Immature natural killer cell (primary cell): ENCODE measurements at places on chromosomes 5 and 9.

- DNase-seq = peak; percentile 12
These were observed 87.3 kb upstream of the GNAQ start for GRCh38 chr9:78118742-78119473.

DNA sequence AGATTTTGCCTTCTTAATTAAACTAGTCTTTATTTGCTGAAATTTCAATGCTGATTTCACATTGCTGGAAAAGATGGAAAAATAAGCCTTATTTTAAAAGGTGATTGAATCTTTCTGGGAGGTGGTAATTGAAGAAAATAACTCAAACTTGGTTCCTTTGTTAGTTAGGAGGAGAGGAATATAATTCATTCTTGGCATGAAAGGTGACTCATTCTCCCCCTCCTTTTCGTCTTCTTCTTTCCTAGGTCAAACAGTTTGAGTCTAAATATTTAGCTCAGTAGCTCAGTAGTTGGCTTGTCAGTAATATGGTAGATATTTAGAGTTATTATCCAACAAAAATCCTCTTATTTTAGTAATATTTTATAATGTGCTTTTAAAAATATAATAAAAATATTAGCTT lies 353.9 kb upstream of the MEF2C start:
- DNase-seq = no peak

DNA sequence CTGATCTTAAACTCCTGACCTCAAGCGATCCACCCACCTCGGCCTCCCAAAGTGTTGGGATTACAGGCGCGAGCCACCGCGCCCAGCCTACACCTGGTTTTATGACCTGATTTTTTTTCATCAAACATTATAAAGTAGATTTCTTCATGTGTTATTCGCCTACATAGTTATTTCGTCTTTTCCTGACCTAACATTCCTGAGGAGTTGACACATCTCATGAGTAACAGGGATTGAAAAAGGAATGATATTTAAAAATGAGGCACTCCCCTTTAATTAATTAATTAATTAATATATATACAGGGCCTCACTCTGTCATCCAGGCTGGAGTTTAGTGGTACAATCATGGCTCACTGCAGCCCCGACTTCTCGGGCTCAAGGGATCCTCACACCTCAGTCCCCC lies 20.2 kb upstream of the MTMR12 start:
- DNase-seq = no peak

DNA sequence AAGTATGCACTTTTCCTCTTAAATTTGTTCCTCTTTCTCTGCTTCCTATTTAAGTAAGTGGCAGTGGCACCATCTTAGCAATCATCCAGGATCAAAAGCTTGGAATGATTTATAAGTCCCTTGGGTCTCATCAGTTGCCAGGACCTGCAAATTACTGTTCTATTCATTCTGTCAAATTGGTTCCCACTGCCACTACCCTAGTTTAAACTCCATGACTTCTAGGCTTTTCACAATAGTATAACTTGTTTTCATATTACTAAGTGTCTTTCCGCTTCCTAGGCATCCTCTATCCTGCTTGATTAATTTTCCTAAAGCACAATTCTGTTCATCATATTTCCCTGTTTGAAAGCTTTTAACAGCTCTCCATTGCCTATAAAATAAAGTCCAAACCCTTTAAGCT lies 363.9 kb upstream of the MEF2C start:
- DNase-seq = no peak

DNA sequence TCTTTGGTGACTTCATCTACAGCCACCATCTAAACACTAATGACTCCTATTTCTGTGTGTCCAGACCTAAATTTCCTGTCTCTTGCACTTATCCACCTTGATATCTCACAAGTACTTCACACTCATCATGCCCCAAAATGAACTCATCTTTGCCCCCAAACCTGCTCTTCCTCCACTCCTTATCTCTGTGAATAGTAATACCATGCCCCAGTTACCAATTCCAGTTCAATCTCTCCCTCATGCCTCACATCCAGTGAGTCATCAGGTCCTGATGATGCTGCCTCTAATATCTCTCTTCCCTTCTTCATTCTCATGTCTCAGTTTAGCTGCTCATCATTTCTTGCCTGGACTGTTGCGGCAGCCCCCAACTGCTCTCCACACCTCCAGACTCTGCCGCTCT lies 14.9 kb upstream of the DNAJB5 start:
- no peak for DNase-seq

DNA sequence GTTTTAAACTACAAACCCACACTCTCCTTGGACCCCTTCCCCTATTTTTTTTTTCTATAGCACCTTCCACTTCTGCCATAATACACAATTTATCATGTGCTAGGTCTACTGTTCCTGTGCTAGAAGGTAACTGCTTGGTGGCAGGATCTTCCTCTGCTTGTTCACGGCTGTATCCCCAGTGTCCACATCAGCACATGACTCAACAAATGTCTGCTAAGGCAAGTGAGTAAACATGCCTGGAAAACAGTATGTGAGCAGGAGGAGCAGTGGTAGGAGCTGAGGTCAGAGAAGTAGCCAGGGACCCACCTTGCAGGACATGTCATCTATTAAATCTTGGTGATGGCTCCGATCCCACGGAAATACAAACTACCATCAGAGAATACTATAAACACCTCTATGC lies 79.4 kb downstream of the AUH start:
- DNase-seq = no peak

DNA sequence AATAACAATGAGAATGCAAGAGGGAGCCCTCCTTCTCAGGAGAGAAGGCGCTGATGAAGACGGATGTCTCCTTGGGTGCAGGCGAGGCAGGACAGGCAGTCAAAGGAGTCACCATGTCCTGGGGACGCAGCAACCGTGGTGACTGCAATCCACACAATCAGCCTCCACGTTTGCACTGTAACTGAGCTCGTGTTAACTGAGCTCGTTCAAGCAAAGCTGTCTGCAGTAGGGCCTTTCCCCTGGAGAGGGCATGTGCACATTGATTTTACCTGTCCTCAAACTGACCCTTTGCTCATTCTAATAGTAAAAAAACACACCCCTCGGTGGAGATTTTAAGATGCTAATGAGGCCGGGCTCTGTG lies 2.8 kb downstream of the SARDH start:
- DNase-seq = no peak

- DNase-seq = no peak
These were observed 6.5 kb downstream of the ADAMTS13 start for GRCh38 chr9:133428617-133429101.

GRCh38 chr5:75089137-75089536 lies 36.8 kb upstream of the GCNT4 start:
- no peak for DNase-seq

DNA sequence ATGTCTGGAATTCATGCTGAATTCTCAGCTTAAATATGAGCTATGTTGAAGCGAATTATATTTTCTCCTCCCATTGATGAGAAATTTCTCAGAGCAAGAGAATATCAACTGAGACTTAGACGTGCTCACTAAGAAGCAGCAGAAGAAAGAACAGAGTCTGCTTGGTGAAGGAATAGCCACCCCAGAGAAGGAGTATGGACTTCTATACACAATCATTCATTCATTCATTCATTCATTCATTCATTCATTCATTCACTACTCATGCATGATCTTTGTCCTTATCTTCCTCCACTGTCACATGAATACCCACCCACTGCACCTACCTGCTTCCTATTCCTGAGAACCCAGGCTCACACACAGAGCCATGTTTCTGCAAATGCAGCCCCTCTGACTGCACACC lies 206.6 kb downstream of the DEPDC1B start:
- DNase-seq = no peak

- no peak for DNase-seq
These were observed 55.5 kb upstream of the MEGF10 start for GRCh38 chr5:127235136-127235535.

DNA sequence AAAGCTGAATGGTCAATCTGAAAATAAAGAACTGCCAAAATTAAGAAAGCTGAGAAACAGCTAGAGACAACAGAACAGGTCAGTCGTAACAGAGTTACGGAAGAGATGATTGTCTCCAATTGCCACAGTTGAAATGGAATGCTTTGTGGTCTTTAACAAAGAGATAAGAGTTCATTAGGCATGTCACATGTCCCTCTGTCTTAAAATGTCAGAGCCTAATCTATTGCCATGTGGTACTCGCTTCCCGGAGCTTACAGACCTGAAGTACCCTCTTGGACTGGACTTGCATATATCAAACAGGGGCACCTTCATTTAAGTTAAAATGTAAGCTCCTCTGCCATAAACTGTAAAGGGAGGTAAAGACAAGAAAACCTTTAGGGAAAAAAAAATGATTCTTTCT lies 19.7 kb downstream of the TTC39B start:
- DNase-seq = no peak

DNA sequence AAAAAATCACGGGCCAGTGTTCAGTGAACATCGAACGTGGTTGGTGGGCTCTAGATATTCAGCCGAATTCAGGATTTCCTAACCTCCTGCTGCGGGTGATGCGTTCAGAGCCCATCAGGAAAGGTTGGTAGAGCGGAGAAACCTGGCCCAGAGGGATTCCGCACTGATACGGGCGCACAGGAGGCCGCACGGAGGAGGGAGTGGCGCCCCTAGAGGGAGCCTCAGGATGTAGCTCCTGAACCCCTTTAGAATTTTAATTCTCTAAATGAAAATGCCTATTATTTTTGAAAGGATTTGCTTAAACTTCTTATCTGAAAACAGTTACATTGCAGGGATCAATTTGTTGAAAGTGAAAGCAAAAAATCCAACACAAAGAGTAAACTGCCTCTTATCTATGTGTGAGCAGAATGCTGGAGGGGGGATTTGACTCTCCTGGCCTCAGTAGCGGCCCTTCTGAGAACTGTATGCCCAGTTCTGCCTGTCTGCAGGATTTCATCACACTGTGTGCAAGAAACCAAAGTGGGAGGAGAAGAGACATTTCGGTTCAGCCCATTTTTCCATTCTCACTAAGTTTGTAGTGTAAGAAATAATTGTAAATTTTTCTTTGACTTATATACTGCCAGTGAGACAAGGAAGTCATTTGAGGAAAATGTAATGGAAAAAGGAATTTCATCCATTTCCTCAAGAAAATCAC lies 75.9 kb downstream of the TENT4A start:
- DNase-seq = no peak

DNA sequence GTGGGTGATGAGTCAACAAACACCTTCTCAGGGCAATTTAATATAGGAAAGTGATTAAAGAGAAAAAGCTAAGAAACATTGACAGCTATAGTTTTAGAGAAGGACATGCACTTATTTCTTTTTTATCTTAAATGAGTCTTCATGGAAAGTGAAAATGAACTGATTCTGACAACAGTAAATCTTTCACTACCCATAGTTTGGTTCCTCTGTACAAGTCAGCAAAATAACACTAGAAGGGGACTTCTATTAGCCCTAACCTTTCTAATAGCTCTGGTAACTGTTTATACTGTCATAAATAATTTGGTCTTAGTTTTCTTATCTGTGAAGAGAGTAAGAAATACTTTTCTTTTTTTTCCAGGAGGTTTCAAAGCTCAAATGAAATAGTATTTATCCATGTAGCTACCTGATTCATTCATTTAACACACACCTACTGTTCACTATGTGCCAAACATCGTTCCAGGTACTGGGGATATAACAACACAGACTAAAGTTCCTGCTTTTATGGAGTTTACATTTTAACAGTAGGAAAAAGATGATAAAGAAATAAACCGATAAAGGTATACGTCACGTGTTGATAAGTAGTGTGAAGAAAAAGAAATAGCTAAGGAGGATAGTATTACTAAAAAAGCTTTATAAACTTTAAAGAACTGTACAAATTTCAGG lies 148.2 kb downstream of the PCSK1 start:
- no peak for DNase-seq

- DNase-seq = no peak
These were observed 18.1 kb downstream of the PITX1 start for GRCh38 chr5:135015942-135016341.

GRCh38 chr9:91211919-91212318 lies 149.8 kb downstream of the AUH start:
- DNase-seq = peak; percentile 34

DNA sequence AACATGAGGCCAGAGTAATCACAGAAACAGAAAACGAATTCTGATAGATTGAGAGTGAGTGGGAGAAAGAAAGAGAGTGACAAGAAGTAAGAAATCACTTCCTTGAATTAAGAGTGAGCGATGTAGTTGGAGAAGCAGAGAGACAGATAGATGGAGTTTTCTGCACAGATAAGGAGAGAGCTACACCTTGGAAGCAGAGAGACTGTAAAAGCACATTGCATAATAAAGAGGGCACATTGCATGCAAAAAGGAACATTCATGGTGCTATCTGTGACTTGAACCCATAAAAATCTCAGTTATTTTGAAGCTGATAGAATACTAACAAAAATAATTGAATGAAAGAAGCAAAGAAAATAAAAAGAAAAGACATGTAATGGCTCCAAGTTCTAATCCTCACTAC lies 943.8 kb downstream of the NR2F1-AS1 start:
- no peak for DNase-seq

DNA sequence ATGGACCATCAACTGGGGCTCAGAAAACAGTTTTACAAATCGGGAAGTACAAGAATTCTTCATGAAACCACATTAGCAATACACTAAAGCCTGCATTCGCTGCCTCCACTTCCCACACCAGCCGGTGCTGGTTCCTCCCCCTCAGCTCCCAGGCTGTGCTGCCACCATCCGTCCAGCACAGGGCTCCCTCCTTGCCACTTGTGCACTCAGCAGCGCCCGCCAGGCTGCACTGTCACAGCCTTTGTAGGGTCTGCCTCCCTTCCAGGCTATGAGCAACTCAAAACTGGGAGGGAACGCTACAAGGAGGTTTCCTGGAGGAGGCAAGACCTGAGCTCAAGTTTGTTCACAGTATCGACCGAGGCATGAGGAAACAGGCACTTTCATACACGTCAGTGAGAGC lies 7.7 kb downstream of the MAPK9 start:
- no peak for DNase-seq

GRCh38 chr5:76175821-76176403 lies 92.7 kb downstream of the SV2C start:
- peak; percentile 1 for DNase-seq

GRCh38 chr9:74887041-74887980 lies at the start of gene TRPM6:
TSS of gene TRPM6 (minus strand) at chr9:74887921. CDS start at chr9:74887856, 65 bp downstream.
- DNase-seq = peak; percentile 14

DNA sequence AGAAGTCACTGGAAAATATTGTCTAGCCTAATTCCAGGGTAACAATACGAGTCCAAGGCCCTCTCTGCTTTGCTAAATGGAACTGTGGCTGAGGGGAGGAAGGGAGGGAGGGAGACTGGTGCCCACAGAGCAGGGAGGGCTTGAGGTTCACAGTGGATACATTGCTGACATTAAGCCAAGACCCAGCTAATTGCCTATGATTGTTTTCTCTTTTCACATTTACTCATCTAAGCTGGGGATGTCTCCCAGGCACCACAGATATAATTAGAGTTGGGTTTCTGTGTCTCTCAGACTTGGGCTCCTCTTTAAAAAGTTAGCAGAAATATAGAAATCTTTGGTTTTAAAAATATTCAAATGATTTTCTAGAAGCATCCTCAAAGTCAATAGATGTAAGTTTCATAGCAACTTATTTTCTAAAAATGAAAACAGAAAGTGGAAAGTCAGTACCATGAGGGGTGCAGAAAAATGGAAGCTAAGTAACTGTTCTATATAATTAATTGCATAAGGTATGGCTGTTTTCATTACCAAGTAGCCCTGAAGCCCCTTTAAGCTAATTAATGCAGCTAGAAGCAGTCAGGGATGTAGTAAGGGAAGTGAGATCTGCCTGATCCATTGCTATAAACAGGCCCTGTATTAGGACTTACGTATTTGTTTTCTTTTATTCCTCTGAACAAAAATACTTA lies 259.8 kb downstream of the NDUFS4 start:
- DNase-seq = no peak
